Stimulated activated CD4-positive, alpha-beta T cell treated with anti-CD3 and anti-CD28 coated beads, Interleukin-15, amount 100 ng/mL, for 48 hours (primary cell): ENCODE measurements at places on chromosomes 2 and 18.

GRCh38 chr18:42649331-42650035, 466.0 kb downstream of the RIT2 start:
- DNase-seq: no peak

- DNase-seq: no peak
Observed at GRCh38 chr2:21910832-21911507, 787.2 kb downstream of the TDRD15 start.

GRCh38 chr2:12910431-12910830, 193.7 kb downstream of the TRIB2 start:
- DNase-seq: no peak

DNA sequence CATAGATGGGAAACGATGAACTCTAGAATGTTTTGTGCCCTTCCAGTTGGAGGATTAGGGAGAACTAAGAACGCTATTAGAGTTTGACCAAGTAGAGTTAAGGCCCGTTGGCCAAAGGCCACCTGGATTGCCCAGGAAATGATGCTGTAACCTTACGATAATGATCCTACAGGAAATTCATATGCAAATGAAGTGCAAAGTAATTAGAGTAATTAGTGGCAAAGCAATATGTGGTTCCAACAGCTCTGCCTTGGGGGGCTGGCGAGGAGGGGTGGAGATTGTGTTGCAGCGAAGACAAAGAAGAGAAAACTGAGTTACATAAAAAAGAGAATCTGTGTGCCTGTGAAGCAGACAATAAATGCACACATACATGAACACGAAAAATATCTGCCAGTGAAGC, 61.5 kb upstream of the BOD1L2 start:
- DNase-seq: no peak

GRCh38 chr2:19864381-19864780, 37.4 kb downstream of the TTC32 start:
- no peak for DNase-seq

DNA sequence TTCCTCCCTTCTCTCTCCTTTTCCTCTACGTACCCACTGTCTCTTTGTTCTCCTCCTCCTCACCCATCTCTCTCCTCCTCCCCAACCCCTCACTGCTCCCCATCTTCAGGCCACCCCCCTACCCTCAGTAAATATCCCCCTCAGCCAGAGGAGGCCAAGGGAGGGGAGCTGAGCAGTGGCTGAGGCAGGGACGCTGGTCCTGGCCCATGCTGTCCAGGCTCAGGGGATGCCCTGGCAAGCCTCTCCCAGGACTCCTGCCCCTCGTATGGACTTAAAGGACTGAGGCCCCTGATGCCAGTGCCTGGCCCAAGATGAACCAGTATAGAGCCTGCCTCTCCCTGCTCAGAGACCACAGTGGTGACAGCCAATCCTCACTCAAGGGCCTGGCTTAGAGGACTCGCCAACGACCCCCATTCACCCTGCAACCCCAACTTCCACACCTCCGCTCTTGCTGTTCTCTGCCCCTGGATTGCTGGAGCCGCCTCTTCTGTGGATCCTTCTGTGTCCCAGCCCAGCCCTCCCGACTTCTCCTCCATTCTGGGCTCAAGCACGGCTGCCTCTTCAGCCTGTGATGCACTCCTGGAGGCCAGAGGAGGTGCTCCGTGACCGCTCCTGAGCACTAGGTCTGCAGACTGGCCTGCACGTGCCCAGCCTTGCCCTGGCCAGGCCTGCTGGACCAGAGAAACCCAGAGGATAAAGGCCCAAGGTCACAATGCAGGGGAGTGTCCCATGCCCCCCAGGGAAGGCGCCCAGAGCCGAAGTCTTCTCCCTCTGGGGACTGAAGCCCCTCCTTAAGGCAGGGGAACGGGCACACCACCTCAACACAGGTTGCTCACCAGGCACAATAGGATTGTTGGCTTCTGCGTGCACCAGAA, 9.5 kb upstream of the DUSP2 start:
- no peak for DNase-seq

- no peak for DNase-seq
Observed at GRCh38 chr2:235055891-235056516, 104.2 kb downstream of the SH3BP4 start.

- DNase-seq: no peak
Observed at GRCh38 chr2:240962300-240963064, 35.9 kb upstream of the SNED1 start.

- no peak for DNase-seq
Observed at GRCh38 chr18:26710470-26711096, 154.9 kb downstream of the AQP4 start.

GRCh38 chr18:44788334-44788733, 107.6 kb downstream of the SETBP1 start:
- DNase-seq: no peak

DNA sequence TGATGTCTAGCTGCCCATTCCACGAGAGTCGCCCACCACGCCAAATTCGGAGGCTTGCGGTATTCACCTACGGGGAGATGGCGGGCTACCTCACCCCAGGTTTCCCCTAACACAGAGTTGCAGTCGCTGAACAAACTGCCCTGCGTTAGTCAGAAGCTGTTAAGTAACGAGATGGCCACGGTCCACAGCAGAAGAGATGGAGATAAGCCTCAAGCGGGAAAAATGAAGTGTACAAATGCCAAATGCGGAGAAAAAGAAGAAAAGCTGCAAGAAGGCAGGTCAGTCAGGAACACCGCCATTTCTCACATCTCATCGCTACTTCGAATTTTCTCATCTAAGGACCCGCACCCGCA, 425 bp downstream of the ASB3 start:
- DNase-seq: peak; percentile 18

GRCh38 chr2:120293096-120294007, 40.7 kb downstream of the RALB start:
- DNase-seq: no peak
